ENCODE measurements at places on chromosomes 7 and 10. TPM values are rescaled to one million over a fixed set of nuclear protein-coding genes. Genes with fewer than 3 reads are reported as not detected.

TRIM4 gene
- 37.0 TPM for total RNA-seq

NDUFB8 gene
- 222 TPM for total RNA-seq

TMEM273 gene
- total RNA-seq, result not detected

GTPBP4 gene
- 37.7 TPM for total RNA-seq

EBLN1 gene
- not detected for total RNA-seq

LIPJ gene
- not detected for total RNA-seq

OR2A7 gene
- total RNA-seq, result 3.2 TPM

RPEL1 gene
- not detected for total RNA-seq

- no peak for DNase-seq
These were observed 6.1 kb upstream of the SAR1A start for GRCh38 chr10:70176441-70176840.

DNA sequence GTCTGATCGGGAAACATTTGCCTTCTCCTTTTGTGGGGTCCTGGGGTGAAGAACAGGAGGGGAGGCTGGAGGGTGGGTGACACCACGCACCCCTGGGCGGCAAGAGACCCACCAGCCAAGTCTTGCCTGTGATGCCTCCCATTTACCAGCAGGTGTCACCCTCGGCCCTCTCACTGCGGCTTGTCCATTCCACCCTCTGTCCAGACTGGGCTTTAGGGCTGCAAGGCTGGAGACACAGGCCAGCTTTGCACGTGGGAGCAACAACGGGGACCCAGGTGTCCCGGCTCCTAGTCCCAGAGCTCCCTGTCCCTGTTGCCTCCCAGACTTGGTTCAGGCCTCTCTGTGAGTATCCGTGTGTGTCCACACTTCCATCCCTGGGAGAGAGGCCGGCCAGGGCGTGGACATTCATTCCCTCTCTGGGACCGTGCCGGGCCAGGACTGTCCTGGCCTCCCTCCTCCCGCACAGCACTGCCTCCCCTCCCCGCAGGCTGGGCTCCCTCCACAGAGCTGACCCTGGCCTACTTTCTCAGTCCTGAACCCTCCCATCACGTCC, 36.2 kb upstream of the GTF2IRD1 start:
- DNase-seq, result peak; percentile 74

DNA sequence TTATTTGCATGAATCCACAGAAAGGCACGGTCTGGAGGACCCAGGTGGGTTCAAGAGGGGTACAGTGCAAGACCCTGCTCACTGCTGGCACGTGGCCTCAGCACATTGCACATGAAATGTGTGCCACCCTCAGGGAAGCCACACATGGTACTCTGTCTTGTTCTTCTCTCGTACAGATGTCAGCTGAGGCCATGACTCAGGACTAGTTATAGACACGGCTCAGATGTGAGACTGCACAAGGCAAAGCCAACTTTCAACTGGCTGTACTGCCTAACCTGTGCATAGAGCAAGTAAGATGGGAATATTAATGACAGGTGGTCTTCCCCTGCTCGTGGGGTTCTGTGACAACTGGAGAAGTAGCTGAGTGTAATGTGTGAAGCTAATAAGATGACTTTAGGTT, 249.4 kb upstream of the CTBP2 start:
- no peak for DNase-seq

- peak; percentile 55 for DNase-seq
These were observed 660 bp upstream of the HHEX start for GRCh38 chr10:92688927-92689662.

DNA sequence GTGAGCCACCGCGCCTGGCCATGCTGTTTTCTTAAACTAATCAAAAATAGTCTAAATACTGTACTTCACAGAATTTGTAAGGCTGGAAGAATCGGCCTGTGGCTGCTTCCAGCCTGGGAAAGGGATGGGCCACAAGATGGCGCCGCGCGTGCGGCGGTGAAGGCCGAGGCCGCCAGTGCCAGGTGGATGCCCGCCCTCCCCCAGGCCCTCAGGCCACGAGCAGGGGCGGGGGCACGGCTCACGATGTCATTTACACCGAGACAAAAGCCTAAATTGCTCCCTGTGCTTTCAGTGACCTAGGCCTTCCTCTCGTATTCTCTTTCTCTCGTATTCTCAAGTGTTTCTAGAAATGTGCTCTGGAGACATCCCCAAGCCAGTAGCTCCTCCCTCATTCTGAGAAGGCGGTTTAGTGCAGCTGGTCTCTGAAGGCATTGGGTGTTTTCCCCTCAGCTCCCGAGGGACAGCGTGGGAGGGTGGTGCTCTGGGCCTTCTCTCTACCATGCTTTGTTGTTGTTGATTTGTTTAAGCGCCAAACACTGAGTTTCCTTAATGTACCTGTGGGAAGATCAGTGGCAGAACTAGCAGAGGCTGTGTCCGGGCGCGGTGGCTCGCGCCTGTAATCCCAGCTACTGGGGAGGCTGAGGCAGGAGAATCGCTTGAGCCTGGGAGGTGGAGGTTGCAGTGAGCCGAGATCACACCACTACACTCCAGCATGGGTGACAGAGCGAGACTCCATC, 68.4 kb downstream of the CDC123 start:
- DNase-seq, result peak; percentile 85

DNA sequence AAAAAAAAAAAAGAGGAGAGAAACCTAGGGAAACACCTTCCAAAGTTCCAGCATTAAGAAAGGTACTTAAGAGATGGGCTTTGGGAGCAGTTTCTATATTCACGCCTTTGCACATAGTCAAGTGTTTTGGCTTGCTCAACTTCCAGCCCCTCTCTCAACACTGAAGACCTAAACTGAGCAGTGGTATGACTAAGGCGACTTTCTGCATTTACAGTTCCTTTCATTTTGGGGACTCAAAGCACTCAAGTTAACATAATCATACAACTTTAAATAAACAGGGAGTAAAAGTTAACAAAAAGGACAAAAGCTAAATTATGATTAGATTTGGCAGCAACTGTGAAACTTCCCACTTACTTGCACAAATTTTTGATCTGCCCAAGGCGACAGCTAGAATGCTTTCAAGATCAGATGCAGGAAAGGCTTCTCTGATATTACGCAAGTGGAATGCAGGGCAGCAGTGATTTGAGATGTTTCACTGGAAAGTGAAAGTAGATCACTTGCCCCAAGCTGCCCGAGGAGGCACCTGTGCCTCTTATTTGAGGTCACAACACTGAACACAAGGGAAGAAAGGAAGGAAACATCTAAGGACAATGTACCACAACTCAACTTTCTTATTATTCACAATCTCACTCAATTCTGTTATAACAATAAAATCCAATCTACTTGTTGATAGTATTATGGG, 199.5 kb downstream of the SKAP2 start:
- peak; percentile 76 for DNase-seq

DNA sequence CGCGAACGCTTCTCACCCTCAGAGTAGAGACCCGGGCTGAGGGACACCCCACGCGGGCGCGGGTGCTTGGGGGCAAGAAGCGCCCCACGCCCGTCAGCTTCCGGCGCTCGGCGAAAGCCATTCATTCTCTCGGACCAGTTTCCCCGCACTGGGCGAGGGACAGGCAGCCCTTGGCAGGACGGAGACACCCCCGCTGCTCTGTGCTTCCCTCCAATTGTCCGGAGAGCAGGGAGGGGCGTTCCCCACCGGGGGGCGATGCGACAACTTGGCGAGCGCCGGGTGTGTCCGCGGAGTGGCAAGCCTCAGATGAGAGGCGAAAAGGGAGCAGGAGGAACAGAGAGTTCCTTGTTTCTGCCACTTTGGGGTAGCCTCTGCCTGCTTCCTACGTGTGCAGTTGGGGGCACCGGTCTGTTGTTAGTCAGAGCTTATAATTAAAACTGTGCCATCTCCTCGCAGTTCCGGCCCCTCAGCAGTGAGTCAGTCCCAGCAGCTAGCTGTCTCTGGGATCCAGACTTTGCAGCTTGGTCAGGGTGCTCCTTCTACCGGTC, 1.7 kb downstream of the GPR158 start:
- DNase-seq, result no peak

Data from adrenal gland (tissue), 19 donors.